Suppressor macrophage (primary cell): ENCODE measurements at places on chromosomes 3 and 15.

GRCh38 chr3:168341192-168341815, 245.6 kb upstream of the GOLIM4 start:
- DNase-seq = no peak

GRCh38 chr3:125011941-125012340, 43.9 kb downstream of the HEG1 start:
- DNase-seq = no peak

DNA sequence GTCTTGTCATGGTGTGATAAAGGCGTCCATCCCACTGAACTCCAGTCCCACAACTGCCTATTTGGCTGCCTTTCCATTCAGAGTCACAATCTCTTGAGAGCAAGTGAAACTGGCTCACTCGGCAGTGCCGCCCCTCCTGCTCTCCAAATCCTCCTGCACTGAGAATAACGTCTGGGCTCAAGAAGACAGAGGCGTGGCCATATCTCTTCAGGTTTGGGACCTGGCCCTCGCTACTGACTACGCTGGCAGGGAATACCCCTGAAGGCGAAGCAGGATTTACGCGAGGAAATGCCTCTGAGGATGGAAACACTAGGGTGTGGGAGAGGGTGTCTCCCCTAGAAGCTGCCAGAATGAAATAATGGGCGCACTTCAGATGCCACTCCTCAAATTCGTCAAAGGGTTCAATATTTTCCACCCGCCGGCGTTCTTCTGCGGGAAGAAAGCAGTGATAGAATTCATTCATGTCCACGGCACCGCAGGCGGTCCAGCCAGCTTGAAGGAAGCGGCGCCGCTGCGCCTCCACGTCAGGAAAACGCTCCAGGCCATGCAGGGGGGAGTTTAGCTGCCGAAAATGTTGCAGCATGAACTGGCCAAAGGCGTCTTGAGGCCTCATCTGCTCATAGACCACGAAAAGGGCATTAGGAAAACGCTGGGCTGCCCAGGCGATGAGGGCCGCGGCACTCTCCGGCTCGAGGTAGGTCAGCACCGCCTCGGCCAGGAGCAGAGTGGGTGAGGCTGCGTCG, 985 bp downstream of the LCMT2 start:
- DNase-seq = no peak

GRCh38 chr3:123638936-123639689, 54.3 kb upstream of the HACD2 start:
- DNase-seq = no peak

DNA sequence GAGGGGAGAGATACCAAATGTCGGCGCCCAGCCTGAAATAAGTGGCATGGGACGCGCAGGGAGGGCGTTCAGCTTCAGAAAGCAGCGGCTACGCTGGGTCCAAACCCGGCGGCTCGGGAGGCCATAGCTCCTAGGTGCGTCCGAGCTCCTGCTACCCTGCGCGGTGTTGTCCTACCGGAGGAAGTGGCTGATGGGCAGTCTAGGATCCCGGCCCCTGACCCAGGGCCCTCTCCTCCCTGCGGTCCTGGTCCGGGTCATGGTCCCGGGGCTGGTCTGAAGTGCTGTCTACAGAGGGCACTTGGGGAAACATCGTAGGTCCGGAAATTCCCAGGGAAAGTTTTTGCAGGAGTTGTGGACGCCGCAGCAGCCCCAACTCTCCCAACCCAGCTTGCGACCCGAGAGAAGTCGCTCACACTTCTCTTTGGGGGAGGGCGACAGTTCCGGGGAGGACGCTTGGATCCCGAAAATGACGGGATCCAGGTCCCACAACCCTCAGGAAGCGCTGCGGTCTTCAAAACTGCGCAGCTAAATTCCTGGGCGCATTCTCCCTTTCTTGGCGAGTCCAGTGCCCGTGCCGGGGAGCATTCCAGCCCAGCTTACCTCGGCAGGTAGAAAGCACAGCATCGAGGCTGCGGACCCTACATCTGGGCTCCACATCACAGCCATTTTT, 9.1 kb upstream of the FOXB1 start:
- DNase-seq = no peak

GRCh38 chr15:57032338-57032737, 113.9 kb downstream of the TCF12 start:
- DNase-seq = no peak
